ENCODE measurements at places on chromosomes 6 and 20.

DNA sequence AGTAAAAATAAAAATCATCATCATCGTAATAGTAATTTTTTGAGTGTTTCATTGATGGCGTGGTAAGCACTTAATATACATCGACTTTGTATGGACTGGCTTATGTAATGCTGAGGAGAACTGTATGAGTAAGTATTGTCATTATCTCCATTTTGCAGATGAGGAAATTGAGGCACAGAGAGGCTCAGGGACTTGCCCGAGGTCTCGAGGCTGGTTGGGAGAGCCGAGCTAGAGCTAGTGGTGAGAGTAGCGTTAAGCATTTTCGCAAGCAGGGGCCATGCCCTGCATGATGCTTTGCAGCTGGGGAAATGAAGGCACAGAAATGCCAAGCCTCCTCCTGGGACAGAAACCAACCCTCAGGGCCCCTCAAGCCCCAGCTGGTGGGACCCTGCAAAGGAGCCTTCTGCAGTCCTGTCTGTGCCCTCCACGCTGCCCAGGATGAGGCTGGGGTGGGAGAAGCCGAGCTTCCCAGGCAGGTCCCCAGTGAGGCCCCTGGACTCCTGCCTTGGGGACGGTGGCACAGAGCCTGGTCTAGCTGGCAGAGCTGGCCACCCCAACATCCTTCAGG is 31.1 kb upstream of the STX16 start:
- no peak for DNase-seq

GRCh38 chr6:95203153-95203754 is 374.1 kb upstream of the MANEA start:
- DNase-seq, result no peak

- no peak for DNase-seq
Observed at GRCh38 chr20:11432407-11432806, 485.3 kb upstream of the BTBD3 start.

DNA sequence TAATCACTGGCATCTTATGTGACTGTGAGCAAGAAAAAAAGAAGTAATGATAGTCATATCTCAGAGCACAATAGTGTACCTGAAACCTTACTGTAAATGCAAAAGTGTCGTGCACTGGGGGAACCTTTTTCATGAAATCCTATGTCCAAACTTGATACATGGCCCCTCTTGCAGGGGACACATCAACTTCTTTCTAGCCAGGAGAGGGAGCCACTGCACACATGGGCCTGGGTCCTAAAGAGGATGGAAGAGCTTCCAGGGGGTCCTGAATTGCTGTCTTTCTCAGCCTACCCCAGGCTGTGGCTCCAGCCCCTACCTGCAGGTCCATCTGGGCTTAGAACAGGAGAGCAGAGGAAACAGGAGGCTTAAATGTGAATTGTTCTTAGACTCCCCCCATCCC is 165.7 kb downstream of the SOD2 start:
- no peak for DNase-seq

GRCh38 chr6:57255451-57256169 is 33.5 kb upstream of the RAB23 start:
- no peak for DNase-seq
